ENCODE measurements at places on chromosomes 6 and 20. TPM values are rescaled to one million over a fixed set of nuclear protein-coding genes. Genes with fewer than 3 reads are reported as not detected.

The BPIFB1 gene
- total RNA-seq, result not detected

The ADGRB3 gene
- total RNA-seq, result under 0.01 TPM

The INSM1 gene
- not detected for total RNA-seq

DNA sequence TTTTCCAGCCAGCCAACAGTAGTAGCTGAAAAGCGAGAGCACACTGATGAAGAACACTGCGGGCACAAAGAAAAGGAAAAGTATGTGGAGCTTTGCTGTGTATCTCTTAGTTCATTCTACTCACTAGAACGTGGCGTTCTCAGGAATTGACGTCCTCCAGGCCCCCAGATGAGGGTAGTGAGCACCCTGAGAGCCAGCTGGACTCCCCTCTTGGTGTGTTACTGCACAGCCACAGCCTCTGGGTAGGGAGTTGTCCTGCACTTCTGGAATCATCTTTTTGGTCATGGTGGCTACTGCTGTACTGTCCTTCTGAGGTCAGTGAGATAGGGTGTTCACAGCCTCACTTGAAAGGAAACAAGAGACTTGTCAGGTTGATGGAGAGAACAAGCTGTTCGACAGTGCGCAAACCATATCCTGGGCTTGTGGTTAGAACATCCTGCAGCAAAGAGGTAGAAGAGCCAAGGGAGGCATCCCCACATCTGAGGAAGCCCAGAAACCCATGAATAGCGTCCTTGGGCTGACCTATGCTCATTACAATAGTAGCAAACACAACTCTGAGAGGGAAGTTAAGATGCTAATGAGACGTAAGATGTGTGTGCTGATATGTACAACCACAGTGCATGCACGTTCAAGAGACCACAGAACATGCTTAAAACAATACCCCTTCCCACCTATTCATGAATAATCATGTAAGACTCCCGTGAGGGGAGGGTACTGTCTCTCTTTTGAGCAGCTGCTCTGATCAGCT lies 14.6 kb upstream of the HLA-F start:
- DNase-seq, result no peak

- DNase-seq, result peak; percentile 23
Observed at GRCh38 chr6:57432157-57432556, 114.7 kb downstream of the PRIM2 start.

The KIAA0408 gene
- total RNA-seq, result 0.87 TPM

The ZBP1 gene
- not detected for total RNA-seq

The NT5E gene
- total RNA-seq, result 201 TPM

The TMEM200A gene
- 9.3 TPM for total RNA-seq

DNA sequence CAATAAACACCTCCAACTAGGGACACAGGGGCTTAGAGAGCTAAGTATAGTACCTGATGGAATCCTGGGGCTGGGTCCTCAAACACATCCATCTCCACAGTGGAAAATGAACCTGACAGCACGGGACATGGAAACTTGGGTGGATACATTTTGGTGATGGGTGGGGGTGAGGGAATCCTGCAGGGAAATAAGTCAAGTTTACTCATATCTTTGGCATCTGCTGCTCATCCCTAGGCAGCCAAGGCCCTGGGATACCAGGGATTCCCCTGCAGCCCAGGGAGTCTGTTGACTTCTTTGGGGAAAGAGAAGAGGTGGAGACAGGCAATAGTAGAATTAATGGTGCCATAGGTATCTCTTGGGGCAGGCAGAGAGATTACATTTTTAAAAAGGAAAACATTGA lies 6.6 kb downstream of the APOBEC2 start:
- no peak for DNase-seq

- DNase-seq, result no peak
Observed at GRCh38 chr6:168408504-168409136, 32.4 kb upstream of the SMOC2 start.

DNA sequence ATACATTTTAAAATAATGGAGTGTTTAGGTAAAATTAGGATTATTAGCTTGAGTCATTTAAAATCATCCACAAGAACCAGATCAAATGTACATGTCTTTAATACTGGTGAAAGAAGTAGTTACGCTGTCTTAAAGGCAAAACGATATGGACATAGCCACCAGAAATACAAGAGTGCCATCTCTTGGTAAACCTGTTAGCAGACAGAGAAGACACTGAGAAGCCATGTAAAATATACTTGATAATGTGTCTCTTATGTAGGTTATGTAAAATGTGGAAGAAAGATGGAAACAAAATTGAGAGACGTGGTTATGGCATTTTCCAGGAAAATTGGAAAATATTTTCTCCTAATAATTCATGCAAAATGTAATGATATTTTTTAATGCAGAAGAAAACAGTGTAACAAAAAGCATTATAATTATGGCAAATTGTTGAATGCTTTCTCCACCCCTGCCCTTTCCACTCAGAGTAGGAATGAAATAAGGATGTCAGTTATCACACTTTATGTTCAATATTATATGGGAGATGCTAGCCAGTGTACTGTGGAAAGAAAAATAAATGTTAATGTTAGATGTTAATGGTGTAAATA lies 12.2 kb upstream of the SLC17A2 start:
- DNase-seq, result no peak

DNA sequence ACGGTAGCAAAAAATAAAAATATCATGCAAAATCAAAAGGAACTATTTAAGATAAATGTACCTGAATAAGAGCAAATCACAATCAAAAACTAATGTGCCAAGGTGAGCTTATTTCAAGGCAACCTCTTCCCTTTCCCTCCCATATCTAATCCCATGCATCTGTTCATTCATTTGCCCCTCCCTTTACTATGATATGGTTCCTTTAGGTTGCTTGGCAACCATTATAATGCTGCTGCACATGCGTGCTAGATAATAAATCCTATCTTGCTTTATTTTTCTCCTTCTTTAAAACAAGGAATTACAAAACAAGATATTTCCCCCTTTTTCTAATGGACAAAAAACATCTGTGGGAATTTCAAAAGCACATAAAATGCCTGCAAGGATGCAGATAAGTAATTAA lies 318.2 kb upstream of the POU3F2 start:
- no peak for DNase-seq

The BAK1 gene
- total RNA-seq, result 33.1 TPM

GRCh38 chr6:18555750-18556149 lies 168.6 kb downstream of the RNF144B start:
- no peak for DNase-seq

GRCh38 chr6:170188571-170189001 lies 102.3 kb downstream of the DLL1 start:
- no peak for DNase-seq

DNA sequence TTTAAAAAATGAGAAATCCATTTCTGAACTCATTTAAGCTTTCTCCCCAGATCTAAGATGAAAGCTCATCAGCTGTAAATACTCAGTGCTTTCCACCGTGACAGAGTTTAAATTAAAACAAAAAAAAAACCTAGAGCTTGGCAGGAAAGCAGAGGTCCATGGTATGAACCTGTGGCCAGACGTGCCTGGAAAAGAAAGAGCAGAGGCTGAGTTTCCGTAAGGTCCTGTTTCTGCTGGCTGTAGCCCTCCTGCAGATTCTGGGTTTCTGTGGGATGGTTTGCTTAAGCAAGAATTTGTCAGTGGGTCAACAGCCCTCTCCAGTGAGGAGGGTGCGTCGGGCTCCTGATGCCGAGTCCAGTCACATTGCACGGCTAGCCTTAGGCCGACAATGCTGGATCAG lies 383.2 kb downstream of the SAMD5 start:
- no peak for DNase-seq

- no peak for DNase-seq
Observed at GRCh38 chr6:39273406-39273821, 40.8 kb downstream of the KCNK17 start.

- no peak for DNase-seq
Observed at GRCh38 chr6:125259354-125259736, 42.4 kb downstream of the HDDC2 start.

DNA sequence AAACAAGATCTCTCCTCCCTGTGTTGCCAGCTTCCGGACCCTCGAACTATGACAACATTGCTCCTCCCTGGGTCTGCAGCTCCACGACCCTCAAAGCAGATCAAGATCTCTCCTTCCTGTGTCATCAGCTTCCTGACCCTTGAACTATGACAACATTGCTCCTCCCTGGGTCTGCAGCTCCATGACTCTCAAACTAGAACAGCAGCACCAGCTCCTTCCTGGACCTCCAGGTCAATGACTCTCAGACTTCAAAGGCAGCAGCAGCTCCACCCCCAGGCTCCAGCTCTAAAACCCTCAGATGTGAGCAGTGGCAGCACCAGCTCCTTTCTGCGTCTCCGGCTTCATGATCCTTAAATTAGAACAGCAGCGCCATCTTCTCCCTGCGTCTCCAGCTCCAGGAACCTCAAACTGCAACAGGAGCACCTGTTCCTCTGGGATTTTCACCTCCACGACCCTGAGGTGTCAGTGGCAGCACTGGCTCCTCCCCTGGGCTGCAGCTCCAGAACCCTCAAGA lies 341.0 kb upstream of the SULF2 start:
- no peak for DNase-seq

The MAP7 gene
- 0.82 TPM for total RNA-seq

The PERP gene
- total RNA-seq, result 58.1 TPM

DNA sequence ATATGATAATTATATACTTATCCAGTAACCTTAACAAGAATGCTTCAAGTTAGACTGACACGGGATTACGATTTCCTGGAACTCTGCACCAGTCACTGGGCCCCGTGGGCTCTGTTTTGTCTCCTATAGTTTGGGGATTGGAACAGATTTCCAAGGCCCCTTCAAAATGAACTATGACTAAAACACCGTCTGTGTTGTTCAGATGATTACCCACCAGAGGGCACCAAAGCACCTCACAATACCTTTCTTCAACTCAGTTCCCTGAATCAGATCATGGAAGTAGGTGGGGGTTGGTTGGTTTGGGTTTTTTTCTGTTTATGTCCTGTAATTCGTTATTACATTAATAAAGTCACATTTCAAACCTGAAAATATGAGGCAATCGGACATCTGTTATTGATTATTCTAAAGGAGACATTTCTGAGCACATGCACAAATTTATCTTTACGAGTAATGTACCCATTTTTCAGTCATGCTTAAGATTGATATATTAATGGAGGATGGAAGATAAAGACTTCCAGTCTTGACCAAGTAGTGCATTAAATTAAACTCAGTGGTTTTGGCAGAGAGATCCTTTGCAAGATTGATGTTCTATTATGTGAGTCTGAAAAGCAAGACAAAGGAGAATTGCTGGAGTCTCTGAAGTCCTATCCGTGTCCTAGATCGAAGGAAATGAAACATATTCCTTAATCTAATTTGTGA lies 112.0 kb upstream of the COL21A1 start:
- DNase-seq, result no peak

DNA sequence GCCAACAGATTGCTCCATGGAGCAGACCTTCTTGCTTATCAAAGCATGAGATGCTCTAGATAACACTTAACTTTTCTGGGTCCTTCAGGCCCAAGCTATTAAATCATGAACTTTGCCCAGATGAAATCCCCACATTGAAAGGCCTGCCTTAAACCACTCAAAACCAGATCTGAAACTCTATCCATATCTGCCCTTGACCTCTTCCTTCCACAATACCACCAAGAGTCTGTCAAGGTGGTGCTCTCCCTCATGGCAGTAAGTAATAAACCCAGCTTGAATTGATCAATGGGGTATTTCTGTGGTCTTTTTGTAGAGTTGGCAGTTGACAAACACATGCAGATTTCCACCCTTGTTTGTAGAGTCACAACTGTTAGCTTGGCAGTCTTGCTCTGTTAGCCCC lies 135.5 kb downstream of the ISM1 start:
- DNase-seq, result no peak

GRCh38 chr6:31907158-31907813 lies 5.4 kb upstream of the ZBTB12 start:
- DNase-seq, result no peak

GRCh38 chr6:41519745-41520699 lies 26.2 kb upstream of the FOXP4 start:
- DNase-seq, result no peak

DNA sequence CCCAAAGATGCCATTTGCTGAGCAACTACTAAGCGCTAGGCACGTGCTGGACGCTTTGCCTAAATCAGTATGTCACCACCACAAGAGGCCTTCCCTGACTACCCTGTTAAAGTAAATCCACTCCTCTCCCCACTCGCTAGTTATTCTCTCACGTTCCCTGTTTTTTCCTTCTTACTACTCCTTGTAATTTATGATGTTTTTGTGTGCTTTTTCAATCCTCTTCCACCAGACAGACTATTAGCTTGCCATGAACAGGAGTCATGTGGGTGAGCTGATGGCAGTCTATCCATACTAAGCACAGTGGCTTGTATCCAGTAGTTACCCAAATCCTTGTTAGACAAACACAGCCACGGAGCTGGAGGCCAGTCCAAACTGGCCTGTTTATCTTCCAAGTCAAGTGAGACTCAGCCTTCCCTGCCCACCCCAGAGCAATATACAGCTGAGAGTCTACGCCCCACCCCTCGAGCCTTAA lies 41.2 kb downstream of the C6orf132 start:
- DNase-seq, result no peak

Data from glomerular endothelial cell (primary cell).